ENCODE measurements at places on chromosomes 2 and 18.

- DNase-seq = no peak
Measured at GRCh38 chr2:38648107-38648761, 17.7 kb upstream of the GALM start.

- DNase-seq = no peak
Measured at GRCh38 chr2:171266102-171266501, 105.4 kb upstream of the TLK1 start.

DNA sequence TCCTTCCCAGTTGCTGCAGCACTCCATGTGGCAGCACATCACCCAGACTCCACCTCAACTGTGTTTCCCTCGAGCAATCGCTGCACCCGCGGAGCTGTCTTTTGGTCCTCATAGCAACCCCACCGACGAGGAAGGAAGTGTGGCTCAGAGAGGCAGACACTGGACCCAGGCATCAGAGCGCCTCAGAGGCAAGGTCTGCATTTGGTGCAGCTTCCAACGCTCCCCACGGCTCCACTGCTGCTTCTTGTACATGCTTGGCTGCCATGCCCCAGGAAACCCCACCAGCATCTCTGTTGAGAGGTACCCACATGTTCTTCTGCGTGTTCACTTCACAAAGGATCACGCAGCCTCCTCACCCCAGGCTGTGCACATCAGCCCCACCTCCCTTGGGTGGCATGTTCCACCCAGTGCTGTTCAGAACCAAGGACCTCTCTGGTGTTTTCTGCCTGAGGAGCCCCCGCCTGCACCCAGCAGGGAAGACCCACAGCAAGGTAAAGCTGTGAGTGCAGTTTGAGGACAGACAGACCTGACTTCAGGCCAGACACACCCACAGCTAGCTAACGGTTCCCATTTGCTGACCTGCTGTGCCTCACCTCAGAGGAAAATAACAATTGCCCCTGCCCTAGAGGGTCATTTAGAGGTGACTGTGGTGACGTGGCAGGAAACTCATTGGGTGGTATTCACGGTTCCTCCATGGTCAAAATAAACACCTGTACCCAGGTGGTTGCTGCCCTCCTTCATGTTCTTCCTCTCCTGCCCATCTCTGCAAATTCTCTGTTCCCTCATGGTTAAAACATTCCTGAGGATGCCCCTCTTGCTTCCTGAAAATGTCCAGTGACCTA, 326.3 kb upstream of the MYT1L start:
- no peak for DNase-seq

- peak; percentile 30 for DNase-seq
Measured at GRCh38 chr2:31138037-31138962, at the start of gene GALNT14. TSS of gene GALNT14 (minus strand) at chr2:31138440. CDS start at chr2:31138086, 354 bp downstream.

GRCh38 chr2:71512386-71512785, 59.0 kb downstream of the DYSF start:
- no peak for DNase-seq

- DNase-seq = no peak
Measured at GRCh38 chr2:174342686-174343342, 8.1 kb downstream of the SP9 start.

DNA sequence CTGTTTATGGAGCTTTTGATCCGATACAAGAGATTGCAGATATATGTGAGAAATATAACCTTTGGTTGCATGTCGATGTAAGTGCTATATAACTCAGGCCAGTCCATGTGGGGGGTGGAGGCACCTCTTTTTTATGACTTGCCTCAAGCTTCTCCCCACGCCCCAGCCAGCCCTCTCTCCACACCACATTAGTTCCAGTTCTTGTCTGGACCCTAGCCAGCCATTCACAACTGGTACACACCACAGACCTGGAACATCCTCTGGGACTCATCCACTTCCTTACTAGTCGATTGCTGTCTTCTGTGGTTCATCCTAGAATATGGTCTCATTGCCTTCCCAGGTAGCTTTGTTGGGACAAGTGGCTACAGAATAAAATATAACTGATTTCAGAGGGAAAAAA, 31.0 kb downstream of the GAD1 start:
- no peak for DNase-seq

DNA sequence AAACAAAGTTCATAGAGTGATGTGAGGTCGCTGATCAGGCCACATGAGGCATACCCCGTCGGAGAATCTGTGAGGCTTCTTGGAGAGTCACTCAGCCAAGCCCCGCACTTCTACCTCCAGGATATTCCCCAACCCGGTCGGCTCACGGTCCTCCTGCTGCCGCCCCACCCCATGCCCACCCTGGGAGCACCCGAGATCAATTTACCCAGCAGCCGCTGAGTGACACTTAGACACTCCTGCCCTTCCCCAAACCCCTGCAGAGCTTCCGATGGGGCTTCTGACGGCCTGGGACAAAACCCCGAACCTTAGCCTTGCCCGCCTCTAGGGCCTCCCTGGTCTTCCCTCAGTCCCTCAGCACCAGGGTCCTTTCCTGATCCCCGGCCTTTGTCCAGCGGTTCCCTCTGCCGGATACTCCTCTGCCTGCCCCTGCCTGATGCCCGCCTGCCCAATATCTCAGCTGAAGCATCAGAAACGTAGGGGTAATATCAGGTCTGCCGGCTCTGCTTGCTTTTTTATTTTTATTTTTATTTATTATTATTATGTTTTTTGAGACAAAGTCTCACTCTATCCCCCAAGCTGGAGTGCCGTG, 18.9 kb upstream of the OTOS start:
- DNase-seq = no peak

DNA sequence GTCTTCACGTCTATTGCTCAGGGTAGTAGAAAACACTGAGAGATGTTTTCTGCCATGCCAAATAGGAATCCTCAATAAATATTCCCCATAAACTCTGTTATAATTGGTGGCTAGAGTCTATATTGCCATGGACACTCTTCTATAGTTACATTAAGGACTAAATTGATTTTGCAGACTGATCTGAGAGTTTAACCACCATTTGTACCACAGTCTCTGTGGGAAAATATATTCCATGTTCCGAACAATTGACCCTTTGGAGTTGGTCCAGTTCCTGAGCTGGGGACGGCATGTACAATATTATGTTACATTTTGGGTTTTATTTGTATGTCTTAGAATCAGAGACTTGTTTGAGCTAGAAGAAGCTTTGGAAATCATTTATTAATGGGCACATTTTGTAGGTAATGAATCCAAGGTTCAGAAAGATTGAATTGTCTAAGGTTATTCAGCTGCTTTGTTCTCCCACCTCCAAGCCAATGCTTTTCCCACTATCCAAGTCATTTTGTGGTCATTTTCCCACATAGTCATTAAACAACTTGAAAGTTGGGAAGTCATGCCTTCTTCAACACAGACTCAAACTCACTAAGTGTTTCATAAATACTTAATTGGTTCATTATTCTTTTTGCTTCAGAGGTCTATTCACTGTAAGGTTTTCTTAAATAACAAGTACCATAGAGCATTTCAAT, 5.1 kb upstream of the PPP1CB start:
- no peak for DNase-seq
